ENCODE measurements at places on chromosomes 5 and 9.

- DNase-seq: peak; percentile 82
Observed at GRCh38 chr9:114276908-114277821, 45.7 kb upstream of the ORM1 start.

DNA sequence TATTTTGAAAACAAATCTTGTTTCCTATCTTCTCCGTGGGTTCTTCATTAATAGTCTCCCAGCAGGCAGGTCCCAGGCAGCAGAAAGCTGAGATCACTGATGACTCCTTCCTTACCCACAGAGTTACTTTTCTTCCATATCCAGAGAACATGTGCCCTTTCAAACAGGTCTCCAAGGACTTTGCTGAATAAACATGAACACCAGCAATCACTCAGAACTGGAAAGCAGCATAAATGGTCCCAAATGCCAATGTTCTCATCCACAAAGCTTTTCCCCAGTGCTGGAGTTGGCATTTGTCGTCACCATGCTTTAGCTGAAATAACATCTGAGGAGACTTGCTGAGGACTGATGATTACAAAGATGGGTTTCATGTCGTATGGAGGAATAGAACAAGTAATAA, 134.0 kb downstream of the YIPF5 start:
- DNase-seq: no peak

DNA sequence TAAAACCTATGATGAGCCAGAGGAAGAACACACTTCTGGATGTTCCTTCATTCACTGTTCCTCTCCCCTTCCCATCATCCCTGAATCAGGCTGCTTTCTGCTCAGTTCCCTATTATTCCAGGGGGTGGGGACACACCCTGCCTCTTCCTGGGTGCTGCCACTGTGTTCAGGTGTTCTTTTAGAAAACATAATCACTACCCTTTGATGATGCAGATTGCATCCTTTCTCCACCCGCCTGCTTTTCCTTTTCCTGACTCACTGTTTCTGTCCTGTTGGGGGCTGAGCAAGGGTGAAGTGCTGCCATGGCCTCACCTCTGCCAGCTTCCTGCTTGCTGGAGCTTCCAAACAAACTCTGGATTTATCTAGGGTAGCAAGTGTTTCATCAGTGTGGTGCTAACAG, 331.9 kb upstream of the GRIA1 start:
- no peak for DNase-seq

DNA sequence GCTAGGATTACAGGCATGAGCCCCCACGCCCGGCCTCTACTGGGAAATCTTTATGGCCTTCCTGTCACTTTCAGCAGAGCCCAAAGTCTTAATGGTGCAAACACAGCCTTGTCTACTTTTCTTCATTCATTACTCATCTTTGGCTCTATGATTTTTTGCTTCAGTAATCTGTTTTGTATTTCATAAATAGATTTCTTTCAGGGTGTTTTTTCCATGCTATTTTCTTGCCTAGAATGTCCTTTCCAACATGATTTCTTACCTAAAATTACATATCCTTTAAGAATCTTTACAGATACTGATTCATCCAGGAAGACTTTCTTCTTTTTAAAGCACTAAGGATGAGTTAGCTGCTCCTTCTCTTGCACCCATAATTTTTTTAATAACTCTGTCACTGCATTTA, 213.0 kb downstream of the TAF11L14 start:
- no peak for DNase-seq

DNA sequence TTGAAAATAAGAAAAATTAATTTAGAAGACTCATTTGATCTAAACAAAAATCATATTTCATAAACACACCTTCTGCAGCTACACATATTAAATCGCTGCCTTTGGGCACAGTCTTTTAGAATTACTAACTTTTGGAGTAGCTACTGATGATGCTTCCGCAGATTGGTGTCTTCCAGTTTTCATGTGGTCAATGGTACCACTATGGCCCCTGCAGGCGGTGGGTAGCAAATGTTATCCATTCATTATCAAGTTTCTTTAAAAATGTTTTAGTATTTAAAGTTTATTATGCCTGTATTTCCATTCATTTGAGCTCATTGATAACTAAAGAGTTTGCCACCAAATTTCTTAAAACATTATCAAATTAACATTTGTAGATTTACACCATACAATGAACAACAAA, 122.9 kb upstream of the GRAMD2B start:
- DNase-seq: no peak

- peak; percentile 37 for DNase-seq
Observed at GRCh38 chr5:160434022-160434531, 12.4 kb downstream of the PTTG1 start.

GRCh38 chr5:139705655-139706587, 57.8 kb downstream of the CXXC5 start:
- DNase-seq: no peak

DNA sequence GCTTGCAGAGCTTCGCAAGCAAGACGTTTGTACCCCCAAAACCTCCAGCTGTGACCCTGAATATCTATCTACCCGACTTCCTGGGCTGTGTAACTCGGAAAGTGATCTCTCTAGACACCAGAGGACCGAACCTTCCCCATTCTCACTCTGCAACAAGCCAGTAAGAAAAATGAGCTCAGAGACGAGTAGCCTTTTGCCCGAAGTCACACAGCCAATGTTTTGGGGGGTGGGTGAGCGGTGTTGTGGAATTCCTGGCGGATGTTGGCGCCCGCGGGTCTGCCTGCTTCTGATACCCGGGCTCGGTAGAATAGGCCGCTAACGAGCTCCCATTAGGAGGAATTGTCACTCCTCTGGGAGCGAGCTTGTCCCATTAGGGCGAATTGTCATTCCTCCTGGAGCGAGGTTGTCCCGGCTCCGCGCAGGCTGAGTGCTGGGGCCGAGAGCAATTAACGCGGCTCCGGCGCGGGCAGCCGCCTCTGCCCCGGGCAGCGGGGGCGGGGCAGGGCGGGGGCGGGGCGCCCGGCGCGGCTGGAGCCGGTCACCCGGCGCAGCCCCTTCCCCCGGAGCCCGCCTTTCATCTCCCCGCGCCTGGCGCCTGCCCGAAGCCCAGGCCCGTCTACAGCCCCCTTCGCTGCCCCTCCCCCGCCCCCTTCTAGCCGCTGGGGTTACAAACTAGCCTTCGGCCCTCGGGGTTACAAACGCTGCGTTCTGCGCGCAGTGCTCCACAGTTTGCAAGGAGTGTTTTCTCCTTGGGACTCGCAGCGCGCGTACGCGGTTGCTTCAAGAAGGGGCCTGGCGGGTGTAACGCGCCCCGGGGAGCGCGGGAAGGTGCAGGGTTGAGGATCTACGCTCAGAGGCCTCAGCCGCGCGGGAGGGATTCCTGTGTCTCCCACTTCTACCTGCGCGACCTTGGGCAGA, 3.5 kb upstream of the MSX2 start:
- no peak for DNase-seq

- DNase-seq: no peak
Observed at GRCh38 chr9:133130685-133131244, 9.7 kb upstream of the RALGDS start.

DNA sequence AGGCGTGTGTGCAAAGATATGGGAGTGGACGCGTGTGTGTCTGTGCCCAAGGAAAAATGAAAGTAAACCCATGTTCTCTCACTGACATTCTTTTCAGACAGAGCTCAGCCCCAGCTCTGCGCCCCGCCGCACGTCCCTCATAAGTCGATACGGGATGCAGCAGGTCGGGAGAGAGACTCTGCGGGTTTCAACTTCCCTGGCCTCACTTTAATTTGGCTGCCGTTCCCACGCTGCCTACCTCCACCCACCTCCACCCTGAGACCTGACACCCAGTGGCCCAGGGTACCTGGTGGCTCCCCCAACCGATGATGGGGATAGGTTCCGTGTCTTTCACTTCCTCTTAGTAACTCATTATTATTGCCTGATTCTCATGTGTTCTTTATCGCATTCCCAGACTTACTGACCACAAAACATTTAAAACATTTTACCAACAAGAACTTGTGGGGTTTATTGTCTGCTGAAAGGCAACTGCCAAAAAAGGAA, 19.4 kb downstream of the LHX2 start:
- no peak for DNase-seq

DNA sequence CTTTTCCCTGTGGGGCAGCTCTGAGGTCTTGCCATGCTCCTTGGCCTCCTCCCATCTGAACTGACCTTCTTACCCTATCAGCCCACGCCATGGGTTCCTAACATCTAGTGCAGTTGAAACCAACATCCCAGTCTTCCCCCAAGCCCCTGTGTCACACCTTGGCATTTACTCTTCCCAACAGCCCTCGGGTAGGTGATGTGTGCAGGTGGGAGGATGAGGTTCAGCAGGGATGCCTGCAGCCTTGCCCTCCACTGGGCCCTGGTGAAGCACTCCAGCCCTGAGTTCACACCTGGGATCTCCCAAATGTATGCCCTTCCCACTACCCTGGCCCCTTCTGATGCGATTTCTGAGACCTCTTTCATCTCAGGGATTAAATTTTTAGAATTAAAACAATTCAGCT, 15.5 kb downstream of the IRX2 start:
- no peak for DNase-seq

GRCh38 chr5:141816598-141817399, 61.4 kb downstream of the PCDH1 start:
- no peak for DNase-seq

DNA sequence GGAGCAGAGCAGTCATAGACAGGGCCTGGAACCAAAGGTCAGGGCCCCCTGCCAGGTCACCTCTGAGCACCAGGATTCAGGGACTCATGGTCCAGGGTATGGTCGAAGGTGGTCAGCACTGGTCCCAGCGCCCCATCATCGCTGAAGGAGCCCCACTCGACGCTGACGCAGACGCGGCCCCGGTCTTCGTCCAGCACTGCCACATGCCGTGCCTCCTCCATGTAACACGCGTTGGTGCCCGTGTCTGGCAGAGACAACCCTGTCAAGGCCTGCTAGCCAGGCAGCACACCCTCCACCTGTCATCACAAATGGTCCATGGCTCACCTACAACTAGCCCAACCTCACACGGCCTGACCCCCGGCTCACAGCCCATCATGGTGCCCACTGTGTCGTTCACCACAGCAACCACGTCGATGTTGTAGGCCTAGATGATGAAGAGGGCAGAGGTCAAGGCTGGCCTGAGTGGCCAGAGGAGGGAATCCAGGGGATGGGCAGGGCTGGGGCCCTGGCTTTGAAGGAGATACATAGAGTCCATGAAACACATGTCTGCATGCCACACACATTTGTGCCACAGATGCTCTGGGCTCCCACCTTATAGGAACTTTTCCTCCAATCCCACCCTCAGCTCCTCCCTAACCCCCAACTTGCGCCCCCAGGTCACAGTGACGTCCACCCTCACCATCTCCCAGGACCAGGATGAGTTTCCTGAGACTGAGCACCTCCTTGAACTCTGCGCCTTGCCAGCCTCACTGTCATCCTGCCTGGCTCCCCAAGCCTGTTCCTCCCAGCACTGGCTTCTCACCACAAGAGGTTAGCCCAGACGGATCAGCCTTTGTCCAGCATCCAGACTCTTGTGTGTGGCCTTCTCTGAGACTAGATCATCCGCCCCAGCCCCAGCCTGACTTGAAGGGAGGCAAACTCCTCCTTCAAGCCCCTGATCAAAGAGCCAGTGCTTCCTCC, 9.5 kb downstream of the HK3 start:
- DNase-seq: no peak

- DNase-seq: no peak
Observed at GRCh38 chr5:134948911-134949310, 18.8 kb upstream of the CATSPER3 start.

DNA sequence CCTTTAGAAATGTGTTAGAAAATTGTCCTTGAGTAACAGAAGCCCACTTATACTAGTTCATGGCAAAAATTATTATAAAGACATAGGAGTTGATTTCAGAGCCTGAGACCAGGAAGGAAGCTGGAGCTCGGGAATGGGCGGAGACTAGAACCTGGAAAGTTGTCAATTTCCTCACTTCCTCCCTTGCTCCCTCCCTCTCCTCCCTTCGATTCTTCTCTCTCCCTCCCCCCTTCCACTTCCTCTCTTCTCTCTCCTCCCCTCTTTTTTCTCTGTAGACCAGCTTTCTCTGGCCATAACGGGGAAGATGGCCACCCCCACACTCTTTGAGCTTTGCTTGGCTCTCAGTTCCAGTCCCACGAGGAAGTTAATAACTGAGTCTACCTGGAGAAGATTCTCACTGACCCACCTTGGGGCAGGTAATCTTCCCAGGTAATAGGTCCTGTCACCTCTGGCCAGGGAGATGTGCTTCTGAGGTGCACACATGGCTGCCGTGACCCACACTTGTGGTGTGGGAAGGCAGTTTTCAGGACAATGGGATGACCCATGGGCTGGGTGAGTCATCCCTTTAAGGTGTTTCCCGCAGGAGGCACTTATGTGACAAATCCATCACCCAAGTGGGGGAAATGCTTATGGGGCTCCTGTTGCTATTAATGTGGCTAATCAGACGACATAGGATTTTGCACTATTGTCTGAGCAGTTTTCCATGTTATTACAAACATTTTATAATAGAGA, 78.7 kb downstream of the HSPA4 start:
- no peak for DNase-seq

DNA sequence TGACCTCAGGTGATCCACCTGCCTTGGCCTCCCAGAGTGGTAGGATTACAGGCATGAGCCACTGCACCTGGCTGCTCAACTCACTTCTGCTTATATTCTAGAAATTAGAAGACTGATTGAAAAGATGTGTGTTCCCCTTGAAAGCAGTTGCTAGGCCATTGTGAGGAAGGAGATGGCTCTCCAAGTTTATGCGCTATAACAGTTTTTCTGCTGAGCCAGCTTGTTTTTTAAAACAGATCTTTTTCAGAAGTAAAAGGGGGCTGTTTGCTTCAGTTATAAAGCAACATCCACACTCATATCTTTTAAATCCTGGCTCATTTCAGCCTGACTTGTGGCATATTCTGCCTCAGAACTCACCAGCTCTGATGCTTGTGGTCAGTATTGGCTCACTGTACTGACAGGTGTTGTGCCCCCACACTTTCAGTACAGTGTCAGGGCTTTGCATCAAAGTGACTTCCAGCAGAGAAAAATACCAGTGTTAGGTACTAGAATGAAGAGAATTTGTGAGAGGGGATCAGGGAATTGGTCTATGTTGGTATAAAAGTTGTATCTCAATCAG, 49.4 kb downstream of the NUP214 start:
- no peak for DNase-seq

GRCh38 chr5:143659599-143660238, 152.2 kb upstream of the HMHB1 start:
- DNase-seq: no peak

- no peak for DNase-seq
Observed at GRCh38 chr5:33462456-33462855, 21.7 kb downstream of the TARS1 start.

- DNase-seq: no peak
Observed at GRCh38 chr5:149794041-149794440, 63.9 kb downstream of the PPARGC1B start.

DNA sequence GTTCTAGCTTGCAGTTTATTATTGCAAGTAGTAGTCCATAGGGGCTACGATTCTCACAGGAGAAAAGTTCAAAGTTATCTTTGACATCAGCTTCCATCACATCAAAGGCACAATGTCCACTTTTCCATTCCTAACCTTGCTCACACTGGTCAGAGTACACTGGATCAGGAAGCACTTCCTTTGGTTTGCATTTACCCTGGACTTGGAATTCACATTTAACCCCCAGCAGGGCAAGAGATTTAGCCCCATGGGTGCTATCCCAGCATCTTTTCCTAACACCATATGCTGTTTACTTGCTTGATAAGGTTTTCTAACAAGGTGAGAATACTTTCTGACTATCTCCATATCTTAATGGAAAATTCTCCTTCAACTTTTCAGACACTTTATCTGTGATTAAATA, 55.6 kb upstream of the ASTN2 start:
- DNase-seq: no peak

Measured in epithelial cell of prostate (primary cell).